ENCODE measurements at places on chromosomes 3 and 15.

DNA sequence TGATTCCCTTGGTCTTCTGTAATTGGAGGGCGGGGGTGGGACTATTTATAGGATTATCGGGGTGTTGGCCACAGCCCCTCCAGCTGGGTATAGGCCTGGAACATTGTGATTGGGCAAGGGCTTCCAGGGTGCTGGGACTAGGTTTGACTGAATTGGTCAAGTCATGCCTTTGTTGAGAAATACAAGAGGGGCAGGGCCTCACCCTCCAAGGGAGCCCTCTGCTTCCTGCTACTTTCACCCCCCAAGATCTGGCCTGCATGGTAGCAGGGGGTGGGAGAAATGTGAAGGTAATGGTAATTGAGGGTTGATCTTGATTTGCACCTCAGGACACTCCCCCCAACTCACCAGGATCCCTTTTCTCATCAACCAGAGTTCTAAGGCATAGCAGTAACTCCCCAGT, 25.2 kb downstream of the TRIM71 start:
- no peak for DNase-seq

DNA sequence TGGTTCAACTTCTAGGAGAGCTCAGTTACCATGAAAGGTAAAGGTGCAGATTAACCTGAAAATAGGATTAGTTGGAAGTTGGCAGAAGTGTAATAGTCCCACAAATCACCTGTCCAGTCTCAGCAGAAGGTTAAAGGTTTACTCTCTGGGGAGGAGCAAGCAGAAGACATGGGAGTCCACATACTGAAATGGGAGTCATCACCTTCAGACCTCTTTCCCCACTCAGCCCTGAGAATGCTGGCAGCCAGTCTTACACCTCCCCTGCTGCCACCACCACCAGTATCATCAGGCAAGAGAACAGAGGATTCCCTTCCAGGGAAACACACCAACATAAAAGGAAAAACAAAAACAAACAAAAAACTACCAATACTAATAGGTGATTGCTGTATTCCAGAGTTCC, 13.8 kb upstream of the PLA2G4D start:
- no peak for DNase-seq

DNA sequence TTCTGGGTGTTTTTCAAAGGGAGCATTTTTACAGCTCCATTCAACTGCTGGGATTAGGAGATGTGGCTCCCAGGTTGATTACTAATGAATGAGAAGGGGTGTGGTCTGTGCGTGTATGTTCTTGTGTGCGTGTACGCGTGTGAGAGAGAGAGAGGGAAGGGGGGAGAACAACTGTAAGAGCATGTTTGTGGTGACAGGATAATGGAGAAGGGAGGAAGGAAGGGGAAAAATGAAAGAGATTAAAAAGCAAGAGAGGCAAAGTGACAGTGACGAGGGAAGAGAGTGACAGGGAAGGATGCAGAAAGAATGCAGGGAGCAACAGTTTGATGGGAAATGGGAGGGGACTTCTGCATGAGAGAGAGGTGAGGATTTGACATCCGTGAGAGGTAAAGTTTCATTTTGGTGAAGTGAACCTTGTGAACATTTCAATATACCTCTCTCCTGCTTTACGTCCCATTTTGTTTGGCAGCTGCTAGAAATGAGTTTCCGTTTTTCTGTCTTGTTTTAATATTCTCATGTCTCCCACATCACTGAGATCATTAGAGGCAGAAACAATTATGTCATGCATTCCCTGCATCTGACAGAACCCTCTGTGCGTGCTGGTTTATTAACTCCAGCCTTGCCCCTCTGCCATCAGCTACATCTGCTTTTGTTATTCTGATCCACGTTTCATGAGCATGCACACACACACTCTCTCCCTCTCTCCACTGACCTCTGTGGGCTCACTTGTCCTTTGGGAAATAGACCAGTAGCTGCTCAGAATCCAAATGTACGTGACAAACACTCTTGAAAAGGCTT, 161.6 kb downstream of the GAP43 start:
- no peak for DNase-seq

- DNase-seq: no peak
These were observed 43.1 kb upstream of the MFGE8 start for GRCh38 chr15:88956263-88956662.

DNA sequence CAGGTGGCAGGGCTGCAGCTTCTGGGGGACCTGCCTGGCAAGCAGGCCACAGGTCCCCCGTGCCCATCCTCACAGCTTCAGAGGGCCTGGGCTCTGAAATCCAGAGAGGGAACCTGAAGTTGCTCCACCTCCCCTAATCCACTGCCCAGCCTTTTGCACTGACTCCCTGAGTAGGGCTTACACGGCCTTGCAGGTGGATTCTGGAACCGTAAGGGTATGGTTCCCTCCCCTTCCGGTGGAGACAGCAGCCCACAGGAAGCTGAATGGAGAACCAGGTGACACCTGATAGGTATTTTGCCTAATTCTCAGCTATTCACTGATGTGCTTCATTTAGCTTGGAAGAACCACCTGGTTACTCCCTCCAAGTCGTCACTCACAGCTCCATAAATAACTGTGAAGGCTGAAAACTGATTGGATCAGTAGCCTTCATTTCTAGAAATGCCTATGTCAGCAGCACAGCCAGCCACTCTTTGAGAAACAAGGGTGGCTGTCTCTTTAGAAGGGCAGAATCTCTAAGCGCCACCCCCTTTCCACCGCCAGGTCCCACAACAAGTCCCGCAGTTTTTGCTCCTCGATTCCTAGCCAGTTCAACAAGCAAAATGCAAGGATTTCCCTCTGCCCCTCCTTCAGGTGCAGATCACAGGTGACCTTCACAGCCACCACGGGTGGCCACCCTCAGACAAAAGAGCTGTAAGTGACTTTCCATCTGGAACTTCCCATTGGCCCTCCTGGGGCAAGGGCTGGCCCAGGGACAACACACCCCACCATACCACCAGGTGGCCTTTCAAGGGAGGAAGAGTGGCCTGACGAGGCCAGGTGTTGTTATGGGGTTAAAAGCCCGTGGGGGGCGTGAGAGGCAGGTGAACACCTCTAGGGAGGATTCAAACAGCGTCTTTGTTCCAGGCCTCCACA, 112.9 kb downstream of the SEC22A start:
- no peak for DNase-seq

- no peak for DNase-seq
These were observed 23.6 kb upstream of the BSN start for GRCh38 chr3:49530701-49531100.

GRCh38 chr3:56347219-56347871, 120.9 kb downstream of the ERC2 start:
- DNase-seq: peak; percentile 9

DNA sequence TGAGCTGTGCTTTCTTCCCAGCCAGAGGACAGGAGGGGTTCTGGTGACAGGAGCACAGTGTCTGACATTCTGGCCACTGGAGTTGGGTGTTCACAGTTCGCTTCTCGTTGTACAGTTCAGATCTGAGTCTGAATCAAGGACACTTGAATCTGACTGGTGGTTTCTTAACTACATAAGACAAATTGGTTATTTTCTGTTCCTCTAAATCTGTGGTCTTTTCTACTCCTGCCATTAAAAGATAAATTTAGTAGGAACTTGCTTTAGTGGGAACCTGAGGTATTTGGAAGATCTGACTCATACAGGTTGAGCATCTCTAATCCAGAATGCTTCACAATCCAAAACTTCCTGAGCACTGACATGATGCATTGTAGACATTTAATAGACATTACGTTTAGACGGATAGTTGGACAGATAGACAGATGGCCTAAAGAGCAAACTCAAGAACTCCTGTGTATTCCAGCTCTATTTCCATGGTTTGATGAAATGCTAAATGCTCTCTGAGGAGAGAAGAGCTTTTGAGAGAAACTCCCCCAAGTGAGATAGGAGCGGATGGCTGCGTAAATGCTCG, 71.0 kb downstream of the CCK start:
- DNase-seq: no peak

DNA sequence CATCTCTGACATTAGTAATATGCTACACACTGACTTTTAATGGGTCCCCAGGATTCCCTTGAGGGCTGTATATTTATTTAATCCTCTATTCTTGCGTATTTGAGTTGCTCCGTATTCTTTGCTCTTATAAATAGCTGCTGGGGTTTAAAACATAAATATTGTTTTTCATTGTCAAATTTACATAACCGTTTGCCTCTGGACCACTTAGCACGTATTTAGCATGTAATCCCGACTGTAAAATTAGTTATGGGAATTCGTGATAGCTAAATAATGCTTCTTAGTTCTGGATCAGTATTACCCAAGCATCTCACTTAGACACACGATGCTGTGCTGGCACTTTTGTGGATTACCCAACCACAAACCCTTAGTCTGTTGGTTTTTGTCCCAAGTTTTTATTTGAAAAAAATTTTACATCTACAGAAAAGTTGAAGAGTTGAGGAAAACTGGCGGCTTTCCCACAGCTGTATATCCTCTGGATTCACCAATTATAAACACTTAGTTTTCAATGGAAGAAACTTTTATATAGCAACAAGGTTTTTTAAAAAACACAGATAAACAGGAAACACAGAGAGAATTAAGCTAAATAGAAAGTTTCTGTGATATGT, 296.8 kb upstream of the TPM1 start:
- DNase-seq: no peak

DNA sequence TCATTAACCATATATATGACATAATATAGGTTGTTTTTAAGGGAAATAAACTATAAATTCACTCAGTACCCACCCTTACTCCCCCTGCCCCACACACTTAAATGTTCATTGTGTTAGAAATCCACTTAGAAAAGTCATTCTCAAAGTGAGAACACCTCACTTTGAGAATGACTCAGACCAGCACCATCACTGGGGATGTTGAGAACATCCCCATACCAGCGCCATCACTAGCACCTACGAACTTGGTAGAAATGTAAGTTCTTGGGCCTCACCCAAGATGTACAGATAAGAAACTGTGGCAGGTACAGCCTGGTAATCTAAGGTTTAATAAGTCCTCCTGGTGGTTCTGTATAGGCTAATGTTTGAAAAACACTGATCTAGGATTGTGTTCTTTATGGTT, 362.6 kb downstream of the LPP start:
- no peak for DNase-seq

- DNase-seq: no peak
These were observed 26.5 kb downstream of the PLA1A start for GRCh38 chr3:119624002-119624720.

DNA sequence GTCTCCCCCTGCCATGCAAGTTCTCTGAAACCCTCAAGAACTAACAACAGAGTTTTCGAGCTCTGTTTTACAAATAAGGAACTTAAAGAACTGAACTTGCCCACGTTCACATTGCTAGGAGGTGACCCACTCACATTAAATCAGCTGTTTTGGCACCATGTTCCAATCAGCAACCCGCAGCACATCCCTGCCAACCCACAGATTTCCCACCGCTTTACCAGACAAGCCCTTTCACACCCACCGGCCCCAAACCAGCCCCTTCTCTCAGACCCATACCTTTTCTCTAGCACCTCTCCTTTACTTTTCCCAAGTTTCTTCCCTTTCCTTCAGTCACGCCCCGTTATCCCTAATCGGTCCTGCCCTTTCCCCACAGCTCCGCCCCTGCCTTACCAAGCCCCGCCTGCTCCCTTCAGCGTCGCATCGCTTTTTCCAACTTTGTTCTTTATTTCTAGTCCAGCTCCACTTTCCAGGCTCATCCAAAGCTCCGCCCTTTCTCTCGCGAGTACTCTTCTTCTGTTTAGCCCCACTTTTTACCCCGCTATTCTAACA, 804 bp upstream of the BRPF1 start:
- DNase-seq: no peak

DNA sequence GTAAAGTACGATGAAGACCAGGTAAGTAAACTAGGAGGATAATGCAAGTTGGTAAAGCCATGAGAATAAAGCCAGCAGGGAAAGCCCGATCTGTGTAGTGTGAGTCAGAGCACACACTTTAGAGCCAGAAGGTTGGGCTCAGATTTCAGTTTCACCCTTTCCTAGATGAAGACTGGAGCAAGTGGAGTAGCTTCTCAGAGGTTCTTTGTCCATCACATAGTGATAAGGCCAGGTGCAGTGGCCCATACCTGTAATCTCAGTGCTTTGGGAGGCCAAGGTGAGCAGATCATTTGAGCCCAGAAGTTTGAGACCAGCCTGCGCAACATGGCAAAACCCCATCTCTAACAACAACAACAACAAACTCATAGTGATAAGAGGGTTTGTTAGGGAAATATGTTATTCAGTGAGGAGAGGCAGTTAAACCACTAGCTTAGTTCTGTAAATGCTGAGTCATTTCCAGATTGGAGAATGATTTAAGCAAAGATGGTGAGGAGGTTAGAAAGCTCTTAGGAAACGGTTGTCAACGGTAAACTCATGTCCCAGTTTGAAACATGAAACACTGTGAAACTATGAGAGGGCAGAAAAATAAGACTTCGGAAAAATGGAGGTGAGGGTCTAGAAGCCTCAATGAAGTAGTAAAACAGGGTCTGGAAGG, 39.0 kb downstream of the IL12A start:
- no peak for DNase-seq

GRCh38 chr3:148307443-148307843, 390.3 kb upstream of the AGTR1 start:
- DNase-seq: no peak

GRCh38 chr3:119294696-119295671, 801 bp downstream of the ARHGAP31 start:
- no peak for DNase-seq

GRCh38 chr3:14407203-14407602, 4.8 kb downstream of the SLC6A6 start:
- no peak for DNase-seq
